Lung microvascular endothelial cell (primary cell): ENCODE measurements at places on chromosomes 4 and X.

DNA sequence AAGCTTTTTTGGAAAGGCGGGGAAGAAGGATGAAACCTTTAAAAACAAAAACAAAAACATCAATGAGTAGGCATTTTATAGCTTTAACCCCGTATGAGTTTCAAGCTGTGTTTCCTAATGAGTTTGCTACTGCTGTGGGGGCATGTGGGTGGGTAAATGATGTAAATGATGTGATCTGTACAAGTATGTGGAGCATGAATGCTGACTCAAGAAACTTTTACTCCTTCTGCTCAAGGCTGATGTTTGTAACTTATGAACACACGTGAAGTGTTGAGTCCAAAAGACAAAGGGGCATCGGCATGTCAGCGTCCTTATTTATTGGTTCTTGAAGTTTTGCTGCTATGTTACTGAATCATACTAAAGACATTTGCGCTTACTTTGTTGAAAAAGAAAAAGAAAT lies 76.9 kb downstream of the CLCN4 start:
- DNase-seq: no peak

DNA sequence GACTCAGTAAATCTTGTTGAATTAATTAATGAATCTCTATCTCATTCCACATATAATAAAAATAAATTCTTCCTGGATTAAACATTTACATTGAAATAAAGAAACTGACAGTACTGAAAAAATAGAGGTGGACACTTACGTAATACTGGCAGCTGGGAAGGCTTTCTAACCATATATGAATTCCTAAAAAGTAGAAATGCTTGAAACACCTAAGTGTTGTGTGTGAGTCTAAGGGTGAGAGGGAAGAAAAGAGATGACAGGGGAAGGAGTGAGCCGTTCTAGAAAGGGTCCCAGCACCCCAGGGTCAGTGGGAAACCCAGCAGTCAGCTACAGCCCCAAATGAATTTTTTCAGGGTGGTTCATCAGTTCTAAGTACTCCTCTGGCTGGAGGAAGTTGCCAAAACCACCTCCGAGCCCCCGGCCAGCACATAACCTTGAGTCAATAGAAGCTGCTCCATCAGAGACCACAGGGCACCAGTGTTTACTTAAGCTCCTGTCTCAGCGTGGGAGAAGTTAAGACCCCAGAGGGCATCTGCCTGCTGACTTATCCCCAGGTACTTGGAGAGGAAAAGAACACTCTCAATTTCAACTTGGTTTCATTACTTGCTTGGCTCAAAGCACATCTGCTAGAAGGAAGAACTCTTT lies 18.3 kb downstream of the GAB3 start:
- DNase-seq: no peak

DNA sequence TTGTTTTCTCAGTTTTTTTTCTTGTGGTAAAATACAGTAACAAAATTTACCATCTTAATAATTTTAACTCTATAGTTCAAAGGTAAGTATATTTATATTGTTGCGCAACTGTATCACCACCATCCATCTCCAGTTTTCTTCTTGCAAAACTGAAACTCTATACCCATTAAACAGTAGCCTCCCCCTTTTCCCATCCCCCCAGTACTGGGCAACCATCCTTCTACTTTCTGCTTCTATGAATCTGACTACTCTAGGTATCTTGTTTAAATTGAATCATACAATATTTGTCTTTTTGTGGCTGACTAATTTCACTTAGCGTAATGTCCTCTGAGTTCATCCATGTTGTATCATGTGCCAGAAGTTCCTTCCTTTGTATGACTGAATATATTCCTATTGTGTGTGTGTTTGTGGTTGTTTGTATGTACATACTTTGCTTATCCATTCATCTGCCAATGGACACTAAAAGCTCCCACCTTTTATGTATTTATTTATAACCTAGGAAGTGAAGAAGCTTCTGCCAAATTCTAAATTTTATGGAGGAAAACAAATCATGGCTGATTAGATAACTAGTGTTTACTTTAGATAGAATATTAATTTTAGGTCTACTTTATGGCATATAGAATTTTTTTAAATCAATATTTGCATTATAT lies 10.0 kb downstream of the ABHD18 start:
- no peak for DNase-seq

GRCh38 chr4:94913316-94913715 lies 155.6 kb downstream of the BMPR1B start:
- DNase-seq: no peak

DNA sequence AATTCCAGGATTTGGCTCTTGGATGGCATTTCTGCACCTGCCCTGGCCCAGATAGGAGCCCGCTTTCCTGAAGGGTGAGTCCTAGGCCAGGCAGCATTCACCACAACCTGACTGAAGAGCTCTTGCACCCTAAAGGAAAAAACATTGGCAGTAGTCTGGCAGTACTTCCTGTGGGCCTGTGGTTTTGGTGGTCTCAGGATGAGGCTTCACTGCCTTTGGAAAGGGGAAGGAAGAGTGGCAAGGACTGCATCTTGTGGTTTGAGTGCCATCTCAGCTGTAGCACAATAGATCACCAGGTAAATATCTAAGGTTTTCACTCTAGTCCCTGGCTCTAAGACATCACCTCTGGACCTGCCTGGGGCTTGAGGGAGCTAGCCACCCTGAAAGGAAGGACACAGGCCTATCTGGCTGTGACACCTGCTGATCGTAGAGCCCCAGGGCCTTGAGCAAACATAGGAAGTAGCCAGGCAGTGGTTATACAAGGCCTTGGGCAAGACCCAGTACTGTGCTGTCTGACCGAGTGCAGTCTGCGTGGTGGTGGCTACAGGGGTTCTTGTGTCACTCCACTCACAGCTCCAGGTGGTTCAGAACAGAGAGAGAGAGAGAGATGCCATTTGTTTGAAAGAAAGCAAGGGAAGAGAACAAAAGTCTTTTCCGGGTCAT lies 28.5 kb upstream of the PRRG1 start:
- no peak for DNase-seq

GRCh38 chr4:140888054-140888453 lies 131.9 kb upstream of the TBC1D9 start:
- DNase-seq: no peak

GRCh38 chr4:88297725-88298454 lies 13.5 kb upstream of the PPM1K start:
- no peak for DNase-seq

DNA sequence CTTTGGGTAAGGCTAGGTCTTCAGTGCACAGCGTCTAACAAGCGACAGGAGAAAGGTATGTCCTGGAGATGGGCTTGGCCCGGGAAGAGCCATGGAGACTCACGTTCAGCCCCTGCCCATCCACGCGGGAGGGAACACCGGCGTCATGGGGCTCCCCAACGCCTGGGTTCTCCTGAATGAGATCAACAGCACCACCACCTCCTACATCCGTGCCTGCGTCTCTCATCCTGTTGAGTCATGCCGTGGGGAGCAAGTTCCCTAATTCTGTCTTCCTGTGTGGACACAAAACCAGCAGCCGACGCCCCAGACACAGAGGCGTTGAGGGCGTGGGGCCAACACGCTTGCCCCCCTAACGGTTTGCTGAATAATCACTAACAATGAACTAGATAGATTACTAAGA lies 20.1 kb upstream of the IL3RA start:
- DNase-seq: no peak

DNA sequence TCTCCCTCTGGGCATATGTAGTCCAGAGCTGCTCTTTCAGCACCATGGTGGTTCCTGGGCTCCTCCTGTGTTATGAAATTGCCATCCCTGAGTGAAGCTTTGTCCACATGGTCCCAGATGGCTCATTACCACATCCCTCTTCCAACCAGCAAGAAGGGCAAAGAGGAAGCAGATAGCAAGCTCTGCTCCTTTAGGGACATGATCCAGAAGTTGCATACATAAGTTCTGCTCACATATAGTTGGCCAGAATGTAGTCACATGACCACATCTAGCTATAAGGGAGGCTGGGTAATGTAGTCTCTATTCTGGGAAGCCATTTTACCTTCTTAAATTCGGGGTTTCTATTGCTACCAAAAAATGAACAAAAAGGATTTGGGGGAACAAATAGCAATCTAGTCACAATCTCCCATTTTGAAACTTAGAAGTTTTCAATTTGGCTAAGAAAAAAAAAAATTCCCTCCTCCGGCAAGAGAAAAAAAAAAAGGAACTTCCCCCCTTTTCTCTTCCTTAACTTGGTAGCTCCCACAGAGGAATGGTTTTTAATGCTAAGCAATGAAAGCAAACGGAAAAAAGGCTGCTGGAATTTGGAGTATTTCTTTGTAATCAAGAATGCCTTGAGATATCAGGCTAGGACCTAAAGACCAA lies 88.2 kb upstream of the USP9X start:
- peak; percentile 58 for DNase-seq

DNA sequence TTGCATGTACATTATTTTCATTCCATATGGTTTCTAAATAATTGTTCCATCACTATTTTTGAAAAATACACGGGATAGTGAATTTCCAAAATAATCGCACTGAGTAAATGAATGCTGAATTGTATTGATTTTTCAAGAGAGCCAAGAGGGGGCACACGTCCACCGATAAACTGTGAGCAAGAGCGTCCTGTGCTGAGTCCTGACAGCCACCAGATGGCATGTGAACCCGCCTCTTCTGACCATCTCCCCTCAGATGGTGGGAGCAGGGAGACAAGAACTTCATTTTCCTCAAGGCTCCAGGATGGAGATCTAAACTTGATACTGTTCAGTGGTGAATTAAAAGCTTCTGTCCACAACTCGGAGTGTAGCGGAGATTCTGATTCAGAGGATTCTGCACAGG lies 30.6 kb upstream of the IL9R start:
- DNase-seq: peak; percentile 55

GRCh38 chr4:4762909-4763821 lies 96.3 kb upstream of the MSX1 start:
- DNase-seq: no peak

- DNase-seq: no peak
Measured at GRCh38 chr4:7103607-7104365, 35.9 kb upstream of the GRPEL1 start.

DNA sequence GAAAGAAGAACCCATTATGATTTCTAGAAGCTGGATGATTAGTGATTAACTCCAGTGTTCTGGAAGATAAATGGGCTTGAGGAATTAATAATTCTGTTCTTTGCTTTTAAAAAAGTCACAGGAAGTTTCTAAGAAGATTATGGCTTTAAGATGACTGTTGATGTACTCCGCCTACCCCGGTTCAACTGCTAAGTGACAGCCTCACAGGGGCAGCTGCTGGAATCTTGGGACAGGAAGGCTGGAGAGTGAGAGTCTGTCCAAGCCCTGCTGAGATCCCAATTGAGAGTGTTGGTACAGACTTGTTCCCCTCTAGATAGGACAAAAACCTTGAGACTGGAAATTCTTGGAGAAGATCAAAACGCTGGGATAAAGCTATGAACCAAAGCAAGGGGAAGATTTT lies 37.3 kb downstream of the NPY1R start:
- no peak for DNase-seq

GRCh38 chr4:120865985-120866384 lies 56.5 kb downstream of the PRDM5 start:
- no peak for DNase-seq

DNA sequence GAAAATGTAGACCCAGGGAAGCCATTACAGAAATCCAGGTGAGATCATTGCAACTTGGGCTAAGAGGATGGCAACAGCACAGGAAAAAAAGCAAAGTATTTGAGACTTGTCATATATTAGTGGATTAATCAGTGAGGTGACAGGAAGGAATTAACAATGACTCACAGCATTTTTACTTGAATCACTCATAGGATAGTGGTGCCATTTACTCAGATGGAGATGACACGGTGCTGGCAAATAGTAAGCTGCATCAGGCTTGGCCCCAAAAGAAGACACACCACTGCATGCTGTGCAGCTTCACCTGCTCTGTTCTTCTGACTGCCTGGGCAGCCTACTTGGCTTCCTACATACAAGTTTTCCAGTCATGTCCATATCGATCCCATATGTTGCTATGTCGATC lies 144.8 kb downstream of the FRYL start:
- DNase-seq: peak; percentile 67

DNA sequence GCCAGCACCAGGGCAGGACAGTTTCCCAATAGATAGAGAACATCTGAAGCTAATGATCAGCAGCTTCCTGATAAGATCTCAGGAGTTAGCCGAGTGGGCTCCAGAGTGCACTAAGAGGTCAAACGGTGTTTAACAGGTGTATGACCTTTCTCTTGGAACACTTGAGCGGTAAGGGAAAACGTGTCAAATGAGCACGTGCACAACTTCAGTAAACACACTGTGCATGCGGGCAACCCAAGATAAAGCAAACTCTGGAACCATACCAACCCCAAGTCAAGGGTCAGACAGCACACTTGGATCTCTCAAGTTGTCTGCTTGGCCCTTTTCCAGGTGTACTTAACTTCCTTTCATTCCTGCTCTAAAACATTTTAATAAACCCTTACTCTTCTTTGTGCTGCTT lies 1941.5 kb upstream of the PCDH10 start:
- no peak for DNase-seq

GRCh38 chr4:58477950-58478349 lies 1367.8 kb upstream of the IGFBP7 start:
- DNase-seq: no peak

GRCh38 chr4:27490766-27491165 lies 630.1 kb downstream of the STIM2 start:
- no peak for DNase-seq

DNA sequence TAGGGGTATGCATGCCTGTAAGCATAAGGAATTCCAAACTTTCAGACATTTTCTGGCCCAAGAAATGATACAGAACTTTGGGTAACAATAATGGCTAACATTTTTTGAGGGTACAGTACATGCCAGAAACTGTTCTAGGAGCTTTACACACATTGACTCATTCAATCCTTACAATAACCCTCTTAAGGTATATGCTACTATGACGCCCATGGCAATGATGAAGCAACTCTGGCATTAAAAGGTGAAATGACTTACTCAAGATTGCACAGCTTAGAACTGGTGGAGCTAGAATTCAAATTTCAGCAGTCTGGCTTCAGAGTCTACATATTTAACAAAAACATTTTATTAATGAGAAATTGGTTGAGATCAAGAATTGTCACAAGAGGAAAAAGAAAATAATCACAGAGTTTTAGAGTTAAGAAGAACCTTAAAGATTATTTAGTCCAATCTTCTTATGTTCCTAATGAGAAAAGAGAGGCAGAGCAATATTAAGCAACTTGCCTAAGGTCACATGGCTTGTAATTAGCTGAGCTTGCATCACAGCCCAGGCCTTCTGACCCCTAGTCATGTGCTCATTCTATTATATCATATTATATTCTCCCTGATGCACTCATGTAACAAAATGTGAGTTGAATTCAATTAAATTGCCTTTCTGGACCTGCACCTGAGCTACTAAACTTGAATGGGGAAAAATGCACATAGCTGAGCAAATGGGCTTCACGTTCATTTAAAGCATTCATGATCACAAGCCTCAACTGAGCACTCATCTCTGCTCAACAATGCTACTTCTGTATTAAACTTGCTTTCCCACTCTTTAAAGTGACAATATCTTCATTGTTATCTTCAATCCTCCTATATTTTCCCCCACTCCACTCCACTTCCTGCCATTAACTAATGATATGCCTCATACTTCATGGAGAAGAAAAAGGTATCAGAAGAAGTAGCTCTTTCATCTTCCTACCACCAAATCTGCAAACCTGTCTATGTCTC lies 73.2 kb downstream of the ENOX2 start:
- DNase-seq: no peak

GRCh38 chr4:66906314-66906713 lies 639.0 kb downstream of the CENPC start:
- no peak for DNase-seq

GRCh38 chr4:141713771-141714445 lies 77.5 kb downstream of the IL15 start:
- no peak for DNase-seq
